Fibroblast of skin of abdomen (primary cell): ENCODE measurements at places on chromosomes 6 and 20.

- no peak for DNase-seq
These were observed 21.2 kb downstream of the GNAS-AS1 start for GRCh38 chr20:58829531-58829941.

- DNase-seq = no peak
These were observed 387.8 kb downstream of the BMP2 start for GRCh38 chr20:7155282-7155681.

DNA sequence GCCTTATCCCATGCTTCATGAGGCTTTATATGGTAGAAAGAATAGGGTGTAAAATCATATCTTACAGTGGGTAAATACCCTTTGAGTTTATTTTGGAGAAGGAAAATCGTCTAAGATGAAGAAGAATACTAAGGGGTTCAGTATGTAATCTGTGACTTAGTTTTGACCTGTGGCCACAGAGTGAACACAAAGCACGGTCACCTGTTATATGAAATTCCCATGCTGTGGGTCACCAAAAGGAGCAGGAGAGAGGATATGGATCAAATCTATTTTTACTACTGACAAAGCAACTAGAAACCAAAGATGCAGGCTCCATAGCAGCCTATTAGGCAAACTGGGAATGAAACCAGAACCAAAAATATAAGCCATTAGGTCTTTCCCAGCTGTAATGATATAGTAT is 3.6 kb upstream of the HAO1 start:
- no peak for DNase-seq

DNA sequence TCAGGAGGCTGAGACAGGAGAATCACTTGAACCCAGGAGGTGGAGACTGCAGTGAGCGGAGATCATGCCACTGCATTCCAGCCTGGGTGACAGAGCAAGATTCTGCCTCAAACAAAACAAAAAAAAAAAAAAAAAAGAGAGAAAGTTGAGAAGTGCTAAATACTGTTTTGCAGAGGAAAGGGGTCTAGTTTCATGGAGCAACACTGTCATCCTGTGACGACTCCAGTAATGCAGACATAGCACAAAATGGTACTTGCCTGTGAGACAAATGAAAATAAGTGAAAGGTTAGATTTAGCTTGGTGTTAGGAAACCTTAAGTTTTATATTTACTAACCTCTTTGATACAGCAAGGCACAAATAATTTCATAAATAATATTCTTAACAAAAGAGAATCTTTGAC is 29.7 kb downstream of the CEP162 start:
- DNase-seq = no peak

- no peak for DNase-seq
These were observed 12.8 kb upstream of the IRAK1BP1 start for GRCh38 chr6:78854546-78854945.

GRCh38 chr6:53645859-53646258 is 19.7 kb downstream of the KLHL31 start:
- DNase-seq = no peak

- no peak for DNase-seq
These were observed 26.4 kb downstream of the SLX4IP start for GRCh38 chr20:10461495-10461894.
